ENCODE measurements at places on chromosomes 2 and 18.
A peak's percentile ranks its signal among the peaks of the same experiment; 100 is the strongest.

- no peak for DNase-seq
Measured at GRCh38 chr2:159505196-159505595, 111.2 kb downstream of the BAZ2B start.

DNA sequence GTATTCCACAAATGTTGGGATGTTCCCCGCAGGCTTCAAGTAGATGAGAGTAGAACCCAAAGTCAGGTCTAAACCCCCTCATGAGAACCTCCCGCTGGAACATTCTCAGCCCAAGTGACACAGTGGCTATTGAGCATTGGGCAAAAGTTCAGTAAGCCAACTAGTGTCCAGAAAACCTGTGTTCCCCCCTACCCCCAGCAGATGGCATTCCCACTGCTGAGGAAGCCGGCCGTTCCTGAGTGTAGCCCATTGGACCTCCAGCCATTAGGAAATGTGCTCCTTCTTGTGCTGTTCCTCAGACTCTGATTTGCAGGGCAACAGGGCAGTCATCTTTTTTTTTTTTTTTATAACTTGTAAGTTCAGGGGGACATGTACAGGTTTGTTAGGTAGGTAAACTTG, 152.1 kb downstream of the NCK2 start:
- no peak for DNase-seq

DNA sequence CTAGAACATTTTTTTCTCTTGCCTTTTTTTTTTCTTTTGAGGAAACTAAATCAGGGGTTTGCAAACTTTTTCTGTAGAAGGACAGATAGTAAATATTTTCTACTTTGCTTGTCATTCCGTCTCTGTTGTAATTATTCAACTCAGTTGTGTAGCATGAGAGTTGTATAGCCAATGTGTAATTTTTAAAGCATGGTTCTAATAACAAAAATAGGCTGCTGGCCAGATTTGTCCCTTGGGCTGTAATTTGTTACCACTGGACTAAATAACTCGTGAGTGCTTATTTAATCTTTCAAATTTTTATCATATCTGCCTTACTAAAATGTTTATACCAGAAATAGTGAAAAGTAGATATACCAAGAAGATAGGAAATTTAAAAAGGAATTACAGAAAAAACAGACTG, 43.0 kb downstream of the CCDC148 start:
- DNase-seq, result no peak

DNA sequence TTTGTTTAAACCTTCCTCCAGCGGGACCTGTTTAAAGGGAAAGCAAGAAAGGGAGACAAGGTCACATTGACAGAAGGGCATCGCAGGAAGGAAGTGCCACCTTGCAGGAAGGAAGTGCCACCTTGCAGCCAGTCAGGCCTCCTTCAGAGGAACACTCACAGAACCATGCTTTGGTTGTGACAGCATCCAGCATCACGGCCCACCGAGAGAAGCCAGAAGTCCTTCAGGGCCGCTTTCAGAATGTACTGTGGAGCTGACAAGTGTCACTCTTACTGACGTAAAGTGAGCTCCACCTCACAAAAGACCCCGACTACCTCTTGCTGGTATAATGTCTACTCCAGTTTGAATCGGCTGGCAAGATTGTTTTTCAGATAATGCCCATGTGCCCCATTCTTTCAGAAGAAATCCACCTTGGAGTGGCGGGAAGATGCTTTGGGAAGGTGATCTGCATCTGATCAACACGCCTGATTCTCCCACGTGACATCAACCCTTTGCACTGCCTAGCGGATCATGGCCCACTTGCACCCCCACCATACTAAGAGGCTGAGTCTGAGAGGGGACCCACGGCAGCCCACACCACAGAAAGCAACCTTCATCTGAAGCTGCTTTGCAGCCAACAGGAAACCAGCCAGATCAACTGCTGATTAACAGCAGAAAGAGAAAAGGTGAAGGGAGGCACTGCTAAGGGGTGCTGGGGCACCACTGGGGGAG, 99.8 kb downstream of the UXS1 start:
- DNase-seq, result peak; percentile 55

GRCh38 chr2:134278553-134278952, 24.7 kb downstream of the MGAT5 start:
- DNase-seq, result no peak

DNA sequence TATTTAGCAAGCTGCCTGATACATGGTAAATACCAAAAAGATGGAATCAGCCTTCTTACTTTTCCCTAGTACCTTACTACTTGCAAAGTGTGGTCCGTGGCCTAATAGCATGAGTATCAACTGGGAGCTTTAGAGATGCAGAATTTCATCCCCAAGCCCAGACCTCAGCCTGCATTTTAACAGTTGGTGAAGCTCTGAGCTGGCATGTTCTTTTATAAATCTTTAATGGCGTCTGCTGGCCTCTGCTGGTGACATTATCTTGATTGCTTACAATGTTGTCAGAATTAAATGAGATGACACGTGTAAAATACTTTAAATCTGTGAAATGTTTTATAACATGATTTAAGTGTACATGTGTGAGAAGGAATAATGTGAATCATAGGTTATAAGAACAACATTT, 115.1 kb upstream of the NOSTRIN start:
- DNase-seq, result no peak

DNA sequence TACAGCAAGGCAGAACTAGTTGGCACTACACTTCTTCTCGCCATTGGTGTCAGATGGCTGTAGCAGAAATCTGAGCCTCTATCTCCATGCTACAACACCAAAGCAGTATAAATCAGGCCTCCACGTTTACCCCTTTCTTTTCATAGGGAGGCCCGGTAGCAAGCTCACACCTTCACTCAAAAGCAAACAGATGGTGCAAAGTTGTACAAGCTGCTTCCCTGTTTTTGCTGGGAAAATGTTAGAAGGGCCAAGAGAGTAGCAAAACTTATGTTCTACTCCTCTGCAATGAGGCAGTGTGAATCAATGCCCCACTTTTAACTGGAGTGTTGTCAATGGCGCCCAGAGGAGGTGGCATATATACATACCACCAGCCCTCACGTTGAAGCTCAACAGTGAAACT, 369.6 kb upstream of the NRXN1 start:
- no peak for DNase-seq

DNA sequence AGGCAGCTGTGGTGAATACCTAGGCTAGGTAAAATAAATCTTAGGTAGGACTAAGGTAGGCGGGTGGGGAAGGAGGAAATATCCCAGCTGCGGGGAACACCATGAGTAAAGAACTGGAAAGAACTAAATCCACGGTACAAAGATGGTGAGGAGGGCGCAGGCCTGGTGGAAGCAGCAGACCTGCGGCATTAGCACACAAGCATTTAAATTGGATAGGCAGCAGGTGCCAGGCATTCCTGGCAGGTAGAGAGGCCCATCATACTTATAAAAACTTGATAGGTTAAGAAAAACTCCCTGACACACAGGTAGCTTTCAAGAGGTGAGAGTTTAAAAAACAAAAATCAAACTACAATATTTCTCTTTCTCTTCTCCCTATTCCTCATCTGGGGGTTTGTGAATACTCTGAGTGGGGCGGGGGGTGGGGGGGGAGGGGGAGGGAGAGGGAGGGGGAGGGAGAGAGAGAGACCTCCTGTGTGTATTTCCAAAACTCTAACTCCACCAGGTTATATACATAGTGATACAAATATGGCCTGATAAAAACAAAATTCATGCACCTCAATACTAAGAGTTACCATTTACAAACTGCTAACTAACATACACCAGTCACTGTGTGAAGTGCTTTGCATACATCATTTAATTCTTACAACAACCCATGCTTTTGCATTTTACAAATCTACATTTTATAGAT, 13.5 kb downstream of the AAK1 start:
- DNase-seq, result no peak

- DNase-seq, result no peak
Measured at GRCh38 chr18:59565957-59566356, 131.3 kb downstream of the CCBE1 start.

DNA sequence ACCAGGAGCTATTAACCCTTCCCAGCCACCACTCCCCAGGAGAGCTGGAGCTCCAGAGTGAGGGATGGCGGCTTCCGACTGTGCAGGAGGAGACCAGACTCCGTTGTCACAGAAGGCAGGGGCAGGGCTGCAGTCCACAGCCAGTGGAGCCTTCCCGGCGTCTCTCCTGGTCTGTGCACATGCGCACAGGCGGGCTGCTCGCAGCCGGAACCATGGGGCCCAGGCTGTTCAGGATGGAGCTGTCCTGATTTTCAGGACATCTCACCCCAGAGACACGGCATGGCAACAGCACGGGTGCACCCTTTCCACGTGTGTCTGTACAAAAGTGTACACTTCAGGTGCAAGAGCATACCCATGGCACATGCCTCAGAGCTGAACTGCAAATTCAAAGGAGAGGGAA, 28.9 kb downstream of the EIPR1 start:
- DNase-seq, result no peak

DNA sequence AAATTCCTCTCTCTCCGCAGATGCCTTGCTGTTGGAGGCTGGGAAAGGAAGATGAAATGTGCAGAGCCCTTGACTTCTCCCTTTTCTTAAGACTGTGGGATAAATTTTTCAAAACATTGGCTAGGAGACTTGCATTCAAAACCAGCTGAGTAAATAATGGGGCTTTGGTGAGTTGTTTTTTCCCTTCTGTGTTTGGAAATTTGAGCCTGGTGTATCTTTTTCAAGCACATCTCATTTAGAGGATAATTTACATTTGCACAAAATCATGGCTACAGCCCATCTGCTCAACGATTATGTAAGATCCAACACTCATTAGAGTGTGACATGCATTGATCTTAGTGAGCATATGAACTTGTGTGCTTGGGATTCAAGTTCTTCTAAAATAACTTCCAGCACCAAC, 112.1 kb upstream of the ATP8B1 start:
- DNase-seq, result no peak

- DNase-seq, result peak; percentile 70
Measured at GRCh38 chr2:160220545-160221009, 20.5 kb upstream of the ITGB6 start.

DNA sequence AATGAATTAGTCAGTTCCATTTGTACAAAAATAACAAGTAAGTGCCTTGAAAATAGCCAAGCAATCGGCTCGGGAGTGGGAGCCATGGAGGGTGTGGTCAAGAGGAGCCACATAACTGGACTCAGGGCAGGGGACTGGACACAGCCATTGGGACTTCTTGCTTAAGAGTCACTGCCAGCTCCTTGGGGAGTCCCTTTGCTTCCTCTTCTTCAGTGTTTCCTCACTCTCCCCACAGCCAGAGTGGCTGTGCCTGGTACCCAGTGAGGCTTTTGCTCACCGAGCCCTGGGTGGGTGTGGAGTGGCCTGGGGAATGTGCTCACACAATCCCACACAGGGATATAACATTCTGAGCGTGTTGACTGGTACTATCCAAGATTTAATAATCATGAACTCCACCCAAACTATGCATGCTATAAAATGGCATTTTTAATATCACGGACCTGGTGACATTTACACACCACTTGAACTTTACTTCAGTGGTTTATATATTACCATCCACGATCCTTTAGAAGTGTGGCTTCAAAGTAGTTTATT, 94.6 kb downstream of the PTGR3 start:
- DNase-seq, result no peak

- DNase-seq, result no peak
Measured at GRCh38 chr2:218605432-218605831, 2.3 kb upstream of the PLCD4 start.

DNA sequence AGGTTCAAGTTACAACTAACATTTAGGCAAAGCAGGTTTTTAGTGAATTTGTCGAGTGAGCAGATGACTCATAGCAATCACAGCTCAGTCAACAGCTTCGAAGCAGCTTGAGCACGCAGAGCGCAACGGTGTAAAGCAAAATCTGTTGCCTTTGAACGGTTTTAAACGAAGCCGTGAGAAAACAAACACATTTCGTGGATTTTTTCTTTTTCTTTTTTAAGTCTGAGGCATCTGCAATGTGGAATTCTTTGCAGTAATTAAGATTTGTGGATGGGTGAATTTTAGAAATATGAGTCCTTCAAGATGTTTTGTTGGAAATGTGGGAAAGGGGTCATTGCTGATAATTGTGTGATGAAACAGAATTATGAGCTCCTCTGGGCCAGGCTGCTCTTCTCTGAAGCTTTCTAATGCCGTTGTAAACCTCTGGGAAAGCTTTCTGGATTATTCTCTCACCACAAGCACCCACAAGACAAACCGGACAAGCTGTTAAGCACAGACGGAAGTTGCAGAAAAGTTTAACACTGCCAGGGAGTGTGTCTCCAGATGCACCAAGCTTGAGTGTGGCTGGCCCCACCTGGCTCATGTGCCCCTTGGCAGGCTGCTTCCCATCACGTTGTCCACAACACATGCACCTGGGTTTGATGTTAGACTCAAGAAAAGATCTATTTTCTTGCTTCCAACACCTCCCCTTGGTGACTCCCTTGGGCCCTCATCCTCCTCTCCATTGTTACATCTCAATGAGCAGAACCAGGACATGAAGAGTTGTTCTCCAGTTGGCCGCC, 224.7 kb downstream of the ACKR3 start:
- DNase-seq, result no peak

DNA sequence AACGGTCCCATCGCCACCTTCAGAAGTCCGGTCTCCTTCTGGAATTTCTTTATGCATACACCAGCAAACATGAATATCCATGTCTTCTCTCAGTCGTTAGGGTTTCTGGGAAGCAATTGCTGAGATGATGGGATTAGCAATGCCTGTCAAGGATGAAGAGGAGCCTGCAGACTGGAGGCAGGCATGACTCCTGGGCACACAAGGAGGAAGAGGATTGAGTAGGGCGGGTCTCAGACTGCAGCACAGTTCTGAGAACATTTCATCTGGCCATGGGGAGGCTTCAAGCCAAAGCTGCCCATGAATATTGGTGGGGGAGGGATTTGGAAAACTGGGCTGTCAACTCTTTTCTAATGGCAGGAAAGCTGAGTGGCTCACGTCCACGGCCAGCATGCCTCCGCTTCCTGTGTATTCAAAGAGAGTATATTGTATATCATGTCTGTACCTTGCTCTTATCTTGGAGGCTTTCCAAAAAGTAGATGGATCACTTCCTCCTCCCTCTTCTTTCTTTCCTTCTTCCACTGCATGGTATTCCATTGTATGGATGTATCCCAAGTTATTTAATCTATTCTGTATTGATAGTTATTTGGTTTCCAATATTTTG, 24.5 kb downstream of the MC2R start:
- no peak for DNase-seq

- no peak for DNase-seq
Measured at GRCh38 chr2:37013315-37013641, 46.9 kb upstream of the STRN start.

GRCh38 chr2:165635532-165635931, 158.5 kb downstream of the GALNT3 start:
- no peak for DNase-seq

- no peak for DNase-seq
Measured at GRCh38 chr2:167706800-167707199, 540.6 kb downstream of the STK39 start.

- no peak for DNase-seq
Measured at GRCh38 chr2:188580738-188581137, 289.1 kb downstream of the GULP1 start.
